ENCODE measurements at places on chromosomes 12 and 14.

DNA sequence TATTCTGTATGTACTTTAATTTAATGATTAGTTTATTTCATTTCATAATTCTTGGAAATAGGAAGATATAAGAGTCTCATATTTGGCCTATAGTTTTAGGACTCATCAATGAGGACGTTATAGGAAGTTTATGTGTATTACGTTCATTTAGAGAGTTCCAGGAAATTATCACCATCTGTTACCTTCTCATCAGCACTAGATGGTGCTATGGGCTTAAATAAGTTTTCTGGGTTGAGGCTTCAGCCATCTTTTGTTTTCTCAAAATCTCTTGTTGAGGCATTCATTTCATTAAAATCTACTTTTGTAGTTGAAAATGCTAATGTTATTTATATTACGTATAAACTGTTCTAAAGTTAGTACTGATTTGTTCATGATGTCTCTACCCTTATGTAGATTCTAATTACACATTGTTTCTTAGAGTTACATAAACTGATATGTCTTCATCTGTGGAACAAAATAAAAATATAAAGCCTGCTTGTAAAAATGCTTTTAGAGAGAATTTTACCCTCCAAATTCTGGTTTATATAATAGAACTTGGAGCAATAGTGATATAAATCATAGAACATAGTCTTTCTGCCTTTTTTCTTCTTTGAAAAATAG lies 89.2 kb downstream of the CFAP54 start:
- peak; percentile 64 for DNase-seq

DNA sequence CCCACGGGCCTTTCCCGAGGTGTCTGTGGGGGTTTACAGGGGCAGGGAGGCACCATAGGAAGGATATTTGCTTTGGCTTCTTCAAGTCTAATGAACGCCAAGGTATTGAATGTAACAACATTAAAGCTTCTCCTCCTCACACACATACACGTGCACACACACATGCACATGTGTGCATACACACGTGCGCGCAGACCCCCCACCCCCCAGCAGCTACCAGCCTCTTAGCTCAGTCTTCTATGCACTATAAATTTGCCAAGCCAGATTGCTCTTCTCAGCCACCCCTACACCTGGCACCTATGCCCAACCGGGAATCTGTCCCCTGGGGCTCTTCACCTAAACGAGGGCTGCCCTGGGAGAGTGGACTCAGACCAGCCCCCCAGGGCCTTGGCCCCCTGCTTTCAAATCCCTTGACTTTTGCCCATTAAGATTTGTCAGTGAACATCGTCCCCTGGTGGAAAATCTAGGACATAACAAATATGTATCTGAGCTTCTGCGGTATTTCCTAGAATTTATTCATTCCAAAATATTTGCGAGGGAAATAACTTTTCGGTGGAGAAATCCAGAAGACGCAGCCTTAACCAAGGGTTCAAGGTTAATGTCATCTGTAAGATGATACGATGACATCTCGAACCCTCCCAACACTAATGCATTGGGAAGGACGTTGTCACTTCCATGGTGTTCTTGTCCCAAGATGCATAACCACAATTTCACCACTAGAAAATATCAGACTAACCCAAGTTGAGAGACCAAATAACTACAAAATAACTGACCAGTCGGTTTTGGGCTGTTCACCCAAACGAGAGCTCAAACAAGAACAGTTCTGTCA lies 330.4 kb downstream of the MED13L start:
- DNase-seq = no peak

- no peak for DNase-seq
Observed at GRCh38 chr12:51889216-51890132, 1.6 kb downstream of the ANKRD33 start.

DNA sequence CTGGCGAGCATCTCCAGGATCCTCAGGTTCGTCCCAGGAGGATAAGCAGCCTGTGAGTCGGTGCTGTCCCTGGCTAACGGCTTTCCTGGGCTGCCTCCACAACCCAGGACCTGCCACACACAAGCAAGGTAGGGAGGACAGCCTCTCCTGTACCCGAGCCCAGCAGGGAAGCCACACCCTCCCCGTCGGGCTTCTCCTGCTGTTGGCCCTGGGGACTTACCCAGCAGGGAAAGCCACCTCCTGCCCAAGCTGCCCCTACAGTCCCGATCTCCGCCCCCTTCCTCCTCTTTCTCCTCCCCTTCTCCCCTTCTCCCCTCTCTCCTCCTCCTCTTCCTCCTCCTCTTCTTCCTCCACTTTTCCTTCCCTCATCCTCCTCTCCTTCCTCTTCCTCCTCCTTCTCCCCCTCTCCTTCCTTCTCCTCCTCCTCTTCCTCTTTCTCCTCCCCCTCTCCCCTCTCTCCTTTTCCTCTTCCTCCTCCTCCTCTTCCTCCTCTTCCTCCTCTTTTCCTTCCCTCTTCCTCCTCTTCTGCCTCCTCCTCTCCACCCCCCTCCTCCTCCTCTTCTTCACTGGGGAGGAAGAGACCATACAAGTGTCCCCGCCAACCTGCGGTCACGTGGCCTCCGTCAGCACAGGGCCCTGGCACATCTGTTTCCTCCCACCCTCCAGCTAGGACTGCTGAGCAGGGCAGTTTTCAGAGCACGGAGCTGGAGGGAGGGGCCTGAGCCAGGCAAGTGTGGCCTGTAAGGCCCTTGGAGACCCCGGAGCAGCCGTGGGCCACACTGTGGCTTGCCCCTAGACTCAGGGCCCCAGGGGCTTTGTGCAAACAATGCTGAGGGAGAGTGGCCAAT lies 17.3 kb upstream of the RFLNA start:
- DNase-seq = no peak

DNA sequence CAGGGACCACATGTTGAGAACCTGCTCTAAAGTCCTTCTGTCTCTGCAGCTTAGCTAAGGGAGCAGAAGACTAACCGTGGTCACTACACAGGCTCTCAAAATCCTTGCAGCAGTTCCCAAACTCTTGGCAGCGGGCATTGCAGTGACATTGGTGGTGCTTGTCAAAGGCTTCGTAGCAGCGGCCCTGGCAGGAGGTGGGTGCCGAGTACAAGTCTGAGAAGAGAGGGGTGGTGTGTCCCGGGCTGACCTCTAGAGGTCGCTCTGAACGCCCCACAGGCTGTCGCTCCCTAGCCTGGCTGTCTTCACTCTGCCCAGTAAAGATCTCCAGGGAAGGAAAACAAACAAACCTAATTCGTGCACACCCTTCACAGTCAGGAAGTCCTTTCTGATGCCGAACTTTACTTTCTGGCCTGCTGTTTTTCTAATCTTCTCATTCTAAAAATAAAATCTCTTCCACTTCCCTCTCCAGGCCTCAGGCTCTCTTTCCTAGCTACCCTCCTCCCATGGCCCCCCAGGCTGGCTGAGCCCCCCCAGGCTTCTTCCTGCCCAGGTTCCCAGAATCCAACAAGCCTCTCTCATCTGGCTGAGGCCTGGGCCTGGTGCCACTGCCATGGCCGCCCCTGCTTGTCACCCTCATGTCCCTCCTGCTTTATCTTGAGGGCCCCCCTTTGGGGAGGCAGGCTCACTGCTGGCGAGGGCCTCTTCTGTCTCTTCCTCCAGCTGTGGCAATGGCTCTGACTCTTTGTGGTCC lies 7.7 kb downstream of the ENDOU start:
- peak; percentile 58 for DNase-seq

GRCh38 chr12:44296624-44297197 lies 460.8 kb downstream of the TMEM117 start:
- no peak for DNase-seq

DNA sequence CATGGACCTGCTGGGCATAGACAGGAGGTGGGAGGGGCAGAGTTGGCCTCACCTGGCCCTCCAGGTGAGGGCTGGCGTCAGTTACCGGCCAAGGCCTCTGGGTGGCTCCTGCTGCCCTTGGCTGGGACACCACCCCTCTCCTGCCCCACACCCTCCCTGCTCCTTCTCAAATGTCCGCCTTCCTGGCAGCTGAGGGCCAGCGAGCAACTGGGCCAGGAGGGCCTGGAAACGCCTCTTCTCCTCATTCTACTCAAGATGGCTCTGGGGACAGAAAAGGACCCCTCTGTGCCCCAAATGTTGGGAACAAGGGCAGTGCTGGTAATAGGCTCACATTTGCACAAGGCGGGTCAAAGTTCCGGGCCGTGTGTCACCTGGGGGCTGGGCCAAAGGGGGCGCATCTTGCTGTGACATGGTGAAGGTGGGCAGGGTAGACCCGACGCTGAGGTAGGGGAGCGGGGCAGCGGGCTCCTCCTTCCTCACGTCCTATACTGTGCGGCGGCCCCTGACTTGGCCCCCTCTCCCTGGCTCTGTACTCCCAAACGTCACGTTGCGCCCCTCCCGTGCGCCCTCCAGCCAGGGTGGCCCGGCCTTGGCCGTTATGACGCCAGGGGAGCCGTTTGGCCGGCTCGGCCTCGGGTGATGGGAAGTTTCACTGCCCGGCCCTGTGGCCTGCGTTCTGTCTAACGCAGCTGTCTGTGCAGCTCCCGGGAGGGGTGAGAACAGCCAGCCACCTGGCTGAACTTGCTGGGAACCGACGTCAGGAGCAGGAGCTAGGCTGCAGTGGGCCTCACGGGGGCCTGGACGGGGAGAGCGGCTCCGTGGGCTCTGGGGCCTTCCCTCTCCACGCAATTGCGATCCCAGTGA lies 18.0 kb upstream of the DLK1 start:
- no peak for DNase-seq

DNA sequence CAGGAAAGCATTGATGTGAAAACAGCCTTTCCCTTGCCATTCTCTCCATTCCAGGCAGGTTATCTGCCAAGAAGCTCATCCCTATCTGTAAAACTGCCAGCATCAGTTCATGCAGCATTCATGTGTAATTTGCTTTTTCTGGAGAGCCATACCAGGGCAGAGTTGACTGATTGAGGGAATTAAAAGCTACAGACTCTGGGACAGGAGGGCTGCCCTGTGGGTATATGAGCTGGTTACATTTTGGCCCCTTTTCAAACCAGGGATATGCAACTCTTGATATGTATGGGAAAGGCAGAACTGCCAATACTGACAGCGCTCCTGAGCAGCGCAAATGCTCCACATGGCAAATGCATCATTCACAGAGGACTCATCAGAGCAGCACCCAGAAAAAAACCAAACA lies 53.7 kb downstream of the SYT1 start:
- DNase-seq = no peak

DNA sequence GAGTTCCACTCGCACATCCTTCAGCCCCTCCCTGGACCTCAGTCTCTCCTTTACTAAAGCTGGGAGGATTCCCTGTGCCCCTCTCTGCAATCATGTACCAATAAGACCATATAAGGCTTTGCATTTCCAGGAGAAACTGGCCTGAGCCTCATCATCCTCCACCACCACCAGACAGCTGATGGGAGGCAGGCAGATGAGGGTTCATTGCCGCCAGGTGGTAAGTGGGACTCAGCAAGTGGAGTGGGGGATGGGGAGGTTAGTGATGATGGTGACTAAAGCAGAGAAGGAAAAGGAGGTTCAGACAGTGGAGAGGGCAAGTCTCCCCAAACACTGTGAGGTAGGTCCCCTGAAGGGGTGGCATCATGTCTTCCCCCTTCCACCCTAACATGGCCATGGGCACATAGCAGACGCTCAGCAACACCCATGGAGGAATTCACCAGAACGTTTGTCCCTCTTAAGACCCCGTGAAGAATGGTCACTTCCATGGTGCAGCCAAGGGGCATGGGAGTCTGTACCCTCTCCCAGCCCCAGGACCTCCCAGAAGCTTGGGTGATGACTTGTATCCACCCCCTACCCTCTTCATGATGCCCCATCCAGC lies 4.5 kb upstream of the TNFRSF1A start:
- DNase-seq = peak; percentile 33

DNA sequence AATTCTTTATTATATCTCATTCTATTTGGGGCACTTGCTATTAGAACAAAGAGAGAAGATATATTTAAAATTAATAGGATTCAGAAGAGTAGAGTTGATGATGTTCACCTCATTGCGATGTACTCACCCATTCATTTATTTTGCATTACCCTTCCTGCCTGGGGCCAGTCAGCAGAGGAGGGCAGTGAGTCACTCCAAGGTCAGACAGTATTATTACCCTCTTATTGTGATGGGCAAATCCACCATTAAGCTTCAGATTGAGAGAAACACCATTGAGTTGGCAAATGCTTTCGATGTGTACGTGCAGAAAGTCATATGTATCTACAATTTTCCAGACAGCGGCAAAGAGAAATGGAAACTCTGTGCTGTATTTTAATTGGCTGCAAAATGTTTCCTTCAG lies 134.2 kb downstream of the BICD1 start:
- DNase-seq = peak; percentile 84

DNA sequence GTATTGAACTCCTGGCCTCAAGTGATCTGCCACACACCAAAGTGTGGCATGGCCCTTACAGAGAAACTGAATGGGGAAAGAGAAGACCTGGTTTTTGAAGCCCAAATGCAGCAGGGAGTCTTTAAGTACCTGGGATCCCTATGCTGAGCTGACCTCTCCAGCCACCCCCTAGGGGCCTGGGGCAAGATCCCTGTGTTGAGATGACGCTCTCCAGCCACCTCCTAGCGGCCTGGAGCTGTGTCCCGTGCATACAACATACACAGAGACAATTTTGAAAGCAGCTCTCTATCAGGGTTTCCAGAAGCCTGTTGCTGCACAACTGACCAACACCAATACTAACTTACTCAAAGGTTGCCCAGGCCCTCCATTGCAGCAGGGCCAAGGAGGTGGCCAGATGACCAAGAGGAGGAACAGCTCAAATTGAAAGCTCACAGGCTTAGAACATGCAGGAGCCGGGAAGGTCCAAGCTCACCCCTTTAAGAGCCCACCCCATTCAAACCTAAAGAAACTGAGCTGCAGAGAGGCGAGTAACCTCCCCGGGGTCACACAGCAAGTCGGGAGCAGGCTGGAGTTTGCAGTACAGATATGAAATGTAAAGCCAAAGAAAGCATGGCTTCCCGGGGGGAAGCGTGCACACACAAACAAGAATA lies 31.5 kb downstream of the TTC7B start:
- DNase-seq = no peak

- peak; percentile 24 for DNase-seq
Observed at GRCh38 chr12:25926536-25926935, 31.9 kb upstream of the RASSF8 start.

GRCh38 chr12:109440851-109441490 lies 36.1 kb downstream of the KCTD10 start:
- no peak for DNase-seq

DNA sequence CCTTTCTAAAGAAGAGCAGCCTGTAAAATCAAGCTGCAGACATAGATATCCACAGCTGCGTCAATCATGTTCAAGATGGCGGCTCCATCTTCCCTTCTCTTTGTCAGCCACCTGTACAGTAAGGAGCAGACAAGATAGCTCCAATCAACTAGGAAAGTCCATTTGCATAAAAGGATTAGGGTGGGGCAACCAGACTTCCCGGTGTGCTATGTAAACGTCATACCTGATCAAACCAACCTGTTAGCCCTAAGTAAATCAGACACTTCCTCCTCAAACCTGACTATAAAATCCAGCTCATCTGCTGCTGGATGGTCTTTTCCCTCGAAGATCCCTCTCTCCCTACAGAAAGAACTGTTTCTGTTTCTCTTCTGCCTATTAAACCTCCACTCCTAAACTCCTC lies 60.1 kb downstream of the BCAT1 start:
- no peak for DNase-seq

DNA sequence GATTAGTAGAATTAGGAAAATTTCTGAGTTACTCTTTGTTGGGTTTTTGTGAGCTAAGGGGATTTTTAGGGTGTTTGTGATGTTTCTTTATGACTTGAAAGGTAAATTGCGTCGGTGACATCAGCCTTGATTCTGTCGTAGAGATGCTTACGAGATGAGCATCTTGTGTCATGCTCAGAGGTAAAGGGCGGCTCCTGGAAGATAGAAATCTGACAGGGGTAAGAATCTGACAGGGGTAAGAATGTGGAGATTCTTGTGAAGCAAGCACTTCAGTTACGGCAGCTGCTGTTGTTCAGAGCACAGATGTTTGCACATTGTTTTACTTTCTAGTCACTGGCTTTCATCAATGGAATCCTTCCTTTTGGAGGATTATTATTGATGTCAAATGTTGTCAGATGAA lies 22.5 kb downstream of the EML1 start:
- no peak for DNase-seq

Measured in M059J (cell line).